ENCODE measurements at places on chromosomes 3 and 15.

- DNase-seq, result no peak
Measured at GRCh38 chr3:40451551-40451950, 5.6 kb upstream of the RPL14 start.

GRCh38 chr3:12478326-12478725 lies 6.0 kb upstream of the TSEN2 start:
- DNase-seq, result no peak

GRCh38 chr3:100653604-100654294 lies 44.3 kb downstream of the ADGRG7 start:
- DNase-seq, result no peak

GRCh38 chr15:64960153-64960552 lies 29.6 kb downstream of the SPG21 start:
- DNase-seq, result no peak

GRCh38 chr3:90016555-90016954 lies 909.1 kb downstream of the EPHA3 start:
- no peak for DNase-seq

DNA sequence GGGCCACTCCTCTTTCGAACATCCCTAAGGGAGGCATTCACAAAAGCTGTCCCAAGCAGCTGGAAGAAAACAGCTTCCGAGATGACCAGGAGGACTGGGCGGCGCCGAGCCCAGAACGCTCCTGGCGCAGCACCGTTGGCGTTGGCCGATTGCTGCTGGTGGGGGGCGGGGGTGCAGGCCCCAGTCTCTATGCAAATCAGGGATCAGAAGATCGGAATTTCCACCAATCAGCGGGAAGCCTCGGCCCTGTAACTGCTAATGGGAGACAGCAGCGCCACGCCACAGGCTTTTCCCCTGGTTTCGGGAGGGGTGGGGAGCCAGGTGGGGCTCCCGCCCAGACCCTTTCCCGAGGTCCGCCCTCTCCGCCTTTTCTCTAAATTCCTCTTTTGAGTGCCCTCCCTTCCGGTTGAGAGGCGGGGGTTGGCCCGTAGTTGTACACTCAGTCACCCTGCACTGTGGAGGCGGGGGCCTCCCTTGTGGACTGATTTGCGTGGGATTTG lies 27.0 kb downstream of the HMCES start:
- peak; percentile 95 for DNase-seq

DNA sequence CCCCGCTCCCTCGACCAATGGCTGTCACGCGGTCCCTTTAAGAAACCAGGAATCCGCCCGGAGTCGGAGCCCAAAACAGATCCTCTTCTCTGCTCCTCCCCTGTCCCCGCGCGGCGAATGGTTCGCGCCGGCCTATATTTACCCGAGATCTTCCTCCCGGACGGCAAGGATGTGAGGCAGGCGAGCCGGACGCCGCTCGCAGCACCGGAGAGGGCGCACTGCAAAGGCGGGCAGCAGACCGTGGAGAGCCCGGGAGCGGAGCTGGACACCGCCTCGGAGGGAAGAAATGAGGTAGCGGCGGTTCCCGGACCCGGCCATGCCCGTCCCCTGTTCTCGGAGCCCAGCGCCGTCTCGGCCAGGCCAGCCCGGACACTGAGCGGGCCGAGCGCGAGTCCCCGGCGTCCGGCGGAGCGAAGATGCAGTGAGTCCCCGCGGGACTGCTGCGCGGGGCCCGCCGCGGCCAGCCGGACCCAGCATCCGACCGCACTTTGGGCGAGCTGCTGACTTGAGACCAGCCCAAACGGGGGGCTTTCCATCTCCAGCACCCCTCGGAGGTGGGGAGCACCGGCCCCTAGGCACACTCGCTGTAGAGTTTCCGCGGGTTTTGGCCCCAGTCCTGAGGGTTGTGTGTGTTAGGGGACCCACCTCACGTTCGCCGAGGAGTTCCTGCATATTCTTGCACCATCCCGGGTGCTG lies at the start of gene FAM43A:
Gene FAM43A (plus strand): TSS at position 166 of the 696 bp plus-strand sequence. CDS start 944 bp downstream, outside the sequence.
- DNase-seq, result peak; percentile 96

DNA sequence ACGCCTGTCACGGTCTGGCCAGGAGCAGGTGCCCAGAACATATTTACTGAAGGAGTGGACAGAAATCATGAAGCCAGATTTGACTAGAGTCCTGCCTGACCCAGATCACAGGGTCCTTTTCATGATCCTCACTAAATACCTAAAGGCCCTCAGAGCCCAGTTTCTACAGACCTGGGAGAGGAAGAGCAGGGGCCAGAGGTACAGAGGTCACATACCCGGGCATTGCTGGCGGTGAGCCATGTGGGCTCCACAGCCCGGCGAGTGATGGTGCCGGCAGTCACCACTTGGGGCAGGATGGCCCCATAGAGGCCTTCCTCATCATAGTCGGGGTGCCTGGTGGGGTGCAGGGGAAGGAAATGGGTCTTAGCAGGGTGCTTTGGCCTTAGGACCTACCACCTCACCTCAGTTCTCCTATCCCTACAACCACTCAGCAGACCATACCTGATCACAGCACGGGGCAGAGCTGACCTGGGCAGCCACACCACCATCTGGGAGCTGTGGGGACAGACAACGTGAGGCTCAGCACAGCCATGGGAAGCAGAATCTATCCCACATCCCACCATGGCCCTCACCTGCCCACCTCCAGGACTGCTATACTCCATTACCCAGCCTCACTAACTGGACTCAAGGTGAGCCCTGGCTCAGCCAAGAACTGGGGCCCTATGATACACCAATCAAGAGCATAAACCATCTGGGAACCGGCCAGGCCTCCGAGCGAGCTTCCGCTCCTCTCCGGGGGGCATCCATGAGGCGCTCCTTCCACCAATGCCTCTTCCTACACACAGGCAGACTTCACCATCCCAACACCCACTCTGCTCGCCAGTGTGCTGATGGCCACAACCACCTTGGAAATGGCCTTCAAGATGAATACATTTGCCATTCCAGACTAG lies 12.9 kb downstream of the POLG start:
- DNase-seq, result no peak

DNA sequence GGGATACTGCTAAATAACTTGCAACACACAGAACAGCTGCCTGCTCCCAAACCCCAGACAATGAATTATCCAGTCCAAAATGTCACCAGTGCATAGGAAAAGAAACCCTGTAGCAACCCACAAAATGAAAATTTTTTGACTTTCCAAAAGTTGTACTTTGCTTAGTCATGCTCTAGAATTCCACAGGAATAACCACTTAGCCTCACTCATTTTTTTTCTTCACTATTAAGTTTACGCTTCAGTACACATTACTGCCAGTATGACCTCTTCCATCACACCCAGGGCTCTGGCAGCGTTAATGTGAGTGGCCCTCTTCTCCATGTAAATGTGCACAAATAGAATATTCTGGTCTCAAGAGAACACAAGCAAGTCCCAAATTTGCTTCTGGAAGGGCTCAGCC lies 259.8 kb downstream of the MAGI1 start:
- no peak for DNase-seq

GRCh38 chr3:132174500-132174899 lies 139.7 kb upstream of the CPNE4 start:
- no peak for DNase-seq

Data from tongue (tissue), 3 donors.